ENCODE measurements at places on chromosomes 12 and 14.
A peak's percentile ranks its signal among the peaks of the same experiment; 100 is the strongest.

GRCh38 chr12:47071241-47071852 lies 8.1 kb upstream of the PCED1B start:
- DNase-seq: no peak

GRCh38 chr14:85024931-85025330 lies 505.0 kb upstream of the FLRT2 start:
- no peak for DNase-seq

- DNase-seq: no peak
Measured at GRCh38 chr12:127310548-127310947, 956.4 kb upstream of the TMEM132C start.

- DNase-seq: no peak
Measured at GRCh38 chr12:88775742-88776151, 195.5 kb upstream of the KITLG start.

GRCh38 chr12:5650281-5650680 lies 218.4 kb downstream of the NTF3 start:
- DNase-seq: no peak

GRCh38 chr12:12564911-12565310 lies 2.2 kb upstream of the DUSP16 start:
- DNase-seq: no peak

- no peak for DNase-seq
Measured at GRCh38 chr12:31423405-31423804, 97.5 kb upstream of the SINHCAF start.

GRCh38 chr12:16307856-16308475 lies 30.5 kb upstream of the SLC15A5 start:
- no peak for DNase-seq

- DNase-seq: no peak
Measured at GRCh38 chr12:41141104-41141503, 47.0 kb upstream of the PDZRN4 start.

- DNase-seq: no peak
Measured at GRCh38 chr12:15863372-15863771, 18.8 kb upstream of the STRAP start.

GRCh38 chr12:106893451-106893850 lies 62.3 kb upstream of the TMEM263 start:
- no peak for DNase-seq

GRCh38 chr12:39499296-39499695 lies 56.4 kb upstream of the KIF21A start:
- no peak for DNase-seq

DNA sequence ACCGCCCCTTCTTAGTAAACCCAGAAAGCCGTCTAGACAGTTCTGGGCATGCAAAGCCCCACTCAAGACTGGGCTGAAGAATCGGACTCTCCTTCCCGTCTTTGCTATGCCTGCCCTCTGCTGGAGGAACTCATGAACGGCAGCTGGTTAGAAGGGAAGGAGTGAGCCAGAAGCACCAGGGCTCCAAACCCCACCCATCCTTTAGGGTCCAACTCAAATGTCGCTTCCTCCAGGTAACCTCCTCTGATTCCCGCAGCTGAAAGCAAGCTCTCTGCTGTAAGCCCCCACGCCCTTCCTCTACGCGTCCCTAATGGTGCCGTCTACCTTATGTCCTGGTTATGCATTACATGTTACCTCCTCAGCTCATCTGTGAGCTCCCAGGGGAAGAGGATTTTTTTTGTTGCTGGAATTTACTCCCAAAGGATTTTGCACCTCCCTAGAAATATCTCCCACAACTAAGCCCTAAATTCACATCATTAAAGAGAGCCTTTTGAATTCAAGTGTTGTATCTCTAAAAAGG lies 59.0 kb upstream of the SCN8A start:
- no peak for DNase-seq

GRCh38 chr14:105888151-105888550 lies 361.8 kb downstream of the TMEM121 start:
- DNase-seq: no peak

- no peak for DNase-seq
Measured at GRCh38 chr12:28034271-28034670, 61.7 kb upstream of the PTHLH start.

- DNase-seq: peak; percentile 27
Measured at GRCh38 chr14:70803321-70804310, 5.7 kb downstream of the MAP3K9 start.

DNA sequence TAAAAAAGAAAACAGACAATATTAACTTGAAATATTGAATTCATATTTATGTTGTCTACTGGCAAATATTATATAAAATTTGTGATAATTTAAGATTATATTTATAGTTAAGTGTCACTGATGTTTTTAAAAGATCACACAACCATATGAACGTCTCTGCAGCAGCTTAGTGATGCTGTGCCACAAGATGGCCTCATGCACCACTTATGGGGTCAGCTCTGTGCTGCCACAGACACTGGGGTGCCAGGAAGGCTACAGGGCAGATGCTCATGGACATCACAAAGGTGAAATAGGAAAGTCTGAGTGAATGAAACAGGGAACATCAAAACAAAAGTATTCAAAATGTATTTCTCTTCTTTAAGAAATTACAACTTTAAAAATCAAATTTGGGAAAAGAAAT lies 13.1 kb downstream of the ATXN3 start:
- no peak for DNase-seq

DNA sequence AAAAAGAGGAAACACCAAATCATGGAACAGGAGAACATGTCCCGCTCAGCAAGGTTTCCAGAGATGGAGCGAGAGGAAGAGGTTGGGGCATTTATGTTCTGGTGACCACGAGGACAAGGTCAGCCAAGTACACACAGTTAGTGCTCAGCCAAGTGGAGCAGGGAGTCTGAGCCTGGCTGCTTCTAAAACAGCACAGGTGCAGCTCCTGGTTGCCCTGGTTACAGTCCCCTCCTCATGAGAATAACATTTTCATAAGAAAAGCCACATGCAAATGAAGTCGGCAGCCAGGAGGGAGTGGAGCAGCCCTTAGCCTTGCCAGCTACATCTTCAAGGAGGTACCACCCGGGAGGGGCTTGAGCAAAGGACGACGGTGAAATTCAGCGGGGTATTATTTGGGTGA lies 81.8 kb downstream of the NOS1 start:
- no peak for DNase-seq

All from SIG-M5 (cell line).